ENCODE measurements at places on chromosomes 6 and 20.

DNA sequence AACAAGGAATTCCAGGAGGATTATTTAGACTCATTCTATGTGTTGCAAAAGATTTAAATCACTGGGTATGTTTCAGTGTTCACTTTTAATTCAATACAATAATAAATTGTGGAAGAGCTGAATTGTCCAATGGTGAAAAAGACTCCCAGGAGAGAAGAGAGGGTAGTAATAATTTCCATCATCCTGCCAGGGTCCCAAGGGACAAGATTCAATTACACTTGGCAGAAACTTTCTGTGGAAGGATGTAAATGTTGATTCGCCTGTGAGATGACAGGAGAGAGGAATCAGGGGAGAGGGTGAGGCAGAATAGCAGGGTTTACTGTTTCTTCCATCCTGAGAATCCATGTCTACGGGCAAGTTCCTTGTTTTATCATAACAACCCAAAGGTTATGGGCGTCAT, 342.7 kb downstream of the ESR1 start:
- DNase-seq = no peak

DNA sequence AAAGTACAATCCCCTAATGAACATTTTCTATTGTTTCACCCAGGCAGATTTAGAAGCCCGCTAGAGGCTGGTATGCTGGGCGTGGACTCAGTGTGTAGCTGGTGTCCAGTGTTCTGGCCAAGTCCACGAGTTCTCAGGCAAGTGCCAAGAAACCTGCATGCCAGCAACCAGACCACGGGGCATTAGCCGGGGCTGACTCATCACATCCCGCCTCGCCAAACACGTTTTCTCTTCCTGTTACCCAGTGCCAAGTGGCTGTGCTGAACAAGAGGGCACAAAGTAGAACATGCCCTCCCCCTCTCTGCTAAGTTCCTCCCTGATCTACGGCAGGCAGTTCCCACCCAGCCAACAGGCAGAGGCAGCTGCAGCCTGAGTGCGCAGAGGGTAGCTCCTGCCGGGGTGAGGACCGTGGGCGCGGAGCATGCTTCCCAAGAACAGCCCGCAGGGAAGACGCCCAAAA, 29.6 kb downstream of the RAMACL start:
- DNase-seq = no peak

DNA sequence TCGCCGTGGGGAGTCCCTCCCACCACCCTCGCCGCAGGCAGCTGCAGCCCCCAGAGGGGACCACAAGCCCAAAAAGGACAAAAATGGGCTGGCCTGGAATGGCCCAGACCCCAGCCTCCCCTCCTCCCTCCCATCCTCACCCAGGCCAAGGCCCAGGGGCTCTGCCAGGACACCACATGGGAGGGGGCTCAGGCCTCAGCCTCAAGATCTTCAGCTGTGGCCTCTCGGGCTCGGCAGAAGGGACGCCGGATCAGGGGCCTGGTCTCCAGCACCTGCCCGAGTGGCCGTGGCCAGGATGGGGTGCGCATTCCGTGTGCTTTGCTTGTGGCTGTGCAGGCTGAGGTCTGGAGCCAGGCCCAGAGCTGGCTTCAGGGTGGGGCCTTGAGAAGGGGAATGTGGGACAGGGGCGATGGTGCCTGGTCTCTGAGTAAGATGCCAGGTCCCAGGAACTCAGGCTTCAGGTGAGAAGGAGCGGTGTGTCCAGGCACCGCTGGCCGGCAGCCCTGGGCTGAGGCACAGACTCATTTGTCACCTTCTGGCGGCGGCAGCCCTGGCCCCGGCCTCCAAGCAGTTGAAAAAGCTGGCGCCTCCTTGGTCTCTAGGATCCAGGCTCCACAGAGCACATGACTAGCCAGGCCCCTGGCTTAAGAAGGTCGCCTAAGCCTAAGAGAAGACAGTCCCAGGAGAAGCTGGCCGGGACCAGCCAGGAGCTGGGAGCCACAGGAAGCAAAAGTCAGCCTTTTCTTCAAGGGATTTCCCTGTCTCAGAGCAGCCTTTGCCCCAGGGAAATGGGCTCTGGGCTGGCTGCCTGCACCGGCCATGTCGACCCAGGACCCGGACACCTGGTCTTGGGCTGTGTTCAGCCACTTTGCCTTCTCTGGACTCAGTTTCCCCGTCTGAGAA, 35.2 kb upstream of the MRGBP start:
- DNase-seq = no peak

DNA sequence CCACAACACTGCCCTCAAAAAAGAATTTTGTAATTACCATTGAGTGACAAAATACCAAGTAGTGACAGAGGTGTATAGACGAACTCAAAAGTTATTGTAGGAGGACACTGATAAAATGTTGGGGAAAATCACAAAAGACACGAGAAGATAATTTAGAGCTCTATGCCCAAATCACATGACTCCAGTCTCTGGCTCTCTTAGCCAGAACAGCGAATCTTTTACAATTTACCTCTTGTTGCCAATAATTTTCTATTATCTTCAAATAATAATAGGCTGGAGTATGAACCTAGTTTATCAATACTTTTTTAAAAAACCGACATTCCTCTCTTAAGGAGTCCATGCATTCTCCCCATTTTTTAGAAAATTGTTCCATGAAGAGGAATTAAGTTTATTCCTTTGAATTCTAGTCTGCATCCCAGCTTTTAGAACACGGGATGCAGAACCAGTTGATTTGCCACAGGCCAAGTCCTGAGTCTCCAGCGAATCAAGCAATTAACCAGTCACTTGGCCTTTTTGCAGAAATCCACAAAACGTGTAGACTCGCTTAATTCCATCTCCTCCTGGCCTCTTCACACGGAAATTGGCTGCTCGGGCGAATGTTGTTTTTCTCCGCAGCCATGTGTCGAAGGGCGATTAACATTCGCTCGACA, 507 bp upstream of the RIPPLY2 start:
- DNase-seq = no peak

GRCh38 chr6:19070520-19070919, 683.4 kb downstream of the RNF144B start:
- no peak for DNase-seq

DNA sequence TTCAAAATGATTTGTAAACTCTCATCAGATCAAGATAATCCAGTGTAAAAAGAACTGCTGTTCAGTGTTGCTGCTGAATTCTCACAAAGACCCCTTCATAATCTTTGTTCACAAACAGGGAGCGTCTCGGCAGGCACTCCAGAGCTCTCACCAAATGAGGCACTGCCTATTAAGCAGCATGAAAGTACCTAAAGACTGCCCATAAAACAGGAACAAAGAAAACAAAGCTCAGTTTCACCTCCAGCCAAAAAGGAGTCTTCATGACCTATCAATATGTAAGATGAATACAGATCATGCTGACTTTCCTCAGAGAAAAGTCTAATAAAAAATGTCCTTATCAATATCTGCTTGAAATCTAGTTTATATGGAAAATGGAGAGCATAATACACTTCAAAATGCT, 41.8 kb downstream of the GPR63 start:
- no peak for DNase-seq
